ENCODE measurements at places on chromosomes 7 and 10.

DNA sequence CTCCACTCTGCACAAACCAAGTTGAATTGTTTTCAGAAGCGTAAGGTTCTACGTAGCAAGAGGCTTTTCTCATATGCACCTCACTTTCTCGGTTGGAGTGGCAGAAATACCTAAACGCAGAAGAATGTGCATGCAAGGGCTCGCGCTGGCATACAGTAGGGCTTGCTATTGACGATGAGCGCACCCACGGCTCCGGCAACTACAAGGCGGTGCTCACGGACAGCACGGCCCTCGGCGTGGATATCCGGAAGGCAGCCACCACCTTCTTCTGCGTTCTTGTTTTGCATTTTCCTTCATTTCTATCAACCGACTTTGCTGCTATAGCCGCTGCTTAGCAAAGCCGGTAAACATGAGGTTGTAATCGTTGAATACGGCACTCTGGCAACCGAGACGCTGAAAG is 51.1 kb upstream of the UBE3C start:
- no peak for DNase-seq

DNA sequence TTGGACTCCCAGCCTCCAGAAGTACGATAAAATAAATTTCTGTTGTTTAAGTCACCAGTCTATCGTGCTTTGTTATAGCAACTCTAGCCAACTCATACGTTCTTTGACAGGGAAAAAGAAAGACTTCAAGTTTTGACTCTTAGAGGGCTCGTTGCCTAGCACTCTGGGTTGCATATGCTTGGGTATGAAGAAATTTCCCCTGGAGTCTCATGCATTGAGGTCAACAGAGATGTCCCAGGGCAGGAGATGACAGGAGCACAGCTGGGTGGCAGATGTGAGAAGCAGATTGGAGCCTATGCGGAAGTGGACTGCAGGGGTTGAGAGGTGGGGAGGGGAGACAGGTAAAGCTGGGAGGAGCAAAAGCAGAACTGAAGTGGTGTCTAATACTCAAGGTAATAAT is 63.3 kb upstream of the JAZF1 start:
- no peak for DNase-seq

GRCh38 chr7:155283565-155284194 is 14.0 kb upstream of the INSIG1 start:
- DNase-seq = no peak

GRCh38 chr7:23438171-23438570 is 32.1 kb downstream of the IGF2BP3 start:
- no peak for DNase-seq

DNA sequence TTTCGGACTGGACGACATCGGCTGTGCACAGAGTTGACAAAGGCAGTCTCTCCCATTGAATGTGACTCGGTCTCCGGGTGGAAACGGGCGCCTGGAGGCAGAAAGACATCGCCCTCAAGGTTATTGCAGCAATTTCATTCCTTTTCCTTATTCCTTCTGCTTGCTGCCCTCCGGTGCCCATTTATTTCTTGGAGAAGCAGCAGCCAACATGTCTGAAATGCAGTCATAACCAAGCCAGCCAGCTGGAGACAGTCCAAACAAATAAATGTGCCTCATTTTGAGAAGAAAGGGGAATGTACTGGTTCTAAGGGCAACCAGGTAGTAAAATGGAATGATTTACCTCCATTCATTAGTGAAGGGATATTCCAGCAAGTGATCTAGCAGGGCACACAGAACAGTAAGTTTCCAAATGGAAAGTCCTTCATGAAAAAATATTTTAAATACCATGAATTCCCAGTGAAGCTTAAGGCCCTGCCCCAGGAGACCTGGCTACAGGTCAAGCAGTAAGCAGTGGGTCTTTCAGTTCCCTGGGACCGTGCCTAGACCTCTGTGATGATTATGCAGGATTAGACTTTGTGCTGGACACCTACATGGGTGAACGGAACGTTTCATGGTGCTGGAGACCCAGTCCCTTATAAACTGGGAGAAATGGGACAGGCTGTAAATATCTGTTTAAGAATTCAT is 86.6 kb downstream of the ABLIM1 start:
- DNase-seq = no peak

DNA sequence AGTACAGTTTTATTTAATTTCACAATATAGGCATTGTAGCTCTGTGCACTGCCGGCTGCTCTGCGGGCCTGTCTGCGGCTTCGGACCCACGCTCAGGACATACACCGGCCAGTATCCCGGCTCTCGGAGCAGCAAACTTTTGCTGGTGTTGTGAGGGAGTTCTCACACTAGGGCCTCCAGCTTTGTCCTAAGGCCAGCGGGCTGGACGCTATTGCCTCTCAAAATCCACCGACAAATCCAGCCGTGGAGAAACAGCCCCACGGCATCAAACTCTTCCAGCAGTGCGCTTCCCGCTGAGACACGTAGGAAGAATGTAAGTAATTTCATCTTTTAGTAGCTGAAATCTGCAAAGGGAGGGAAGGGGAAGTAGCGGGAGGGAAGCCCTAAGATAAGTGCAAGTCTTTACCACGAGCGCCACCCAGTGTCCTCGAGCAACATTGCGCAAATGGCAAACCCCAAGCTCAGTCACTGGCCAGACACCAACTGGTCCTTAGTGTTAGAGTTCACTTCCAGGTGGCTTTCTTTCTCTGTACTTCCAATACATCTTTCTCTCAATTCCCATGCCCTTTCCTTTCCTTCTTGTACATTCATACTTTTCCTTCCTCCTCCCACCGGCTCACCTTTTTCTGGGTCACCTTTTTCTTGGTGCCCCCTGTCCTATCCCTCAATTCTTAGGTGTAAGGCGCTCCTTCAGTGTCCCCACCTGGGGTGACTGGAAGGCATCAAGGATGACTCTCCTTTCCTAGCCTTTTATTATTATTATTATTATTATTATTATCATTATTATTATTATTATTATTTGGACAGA is 3.0 kb upstream of the DLX5 start:
- DNase-seq = peak; percentile 47

- no peak for DNase-seq
Measured at GRCh38 chr10:47036771-47037170, 125.5 kb downstream of the PTPN20 start.

DNA sequence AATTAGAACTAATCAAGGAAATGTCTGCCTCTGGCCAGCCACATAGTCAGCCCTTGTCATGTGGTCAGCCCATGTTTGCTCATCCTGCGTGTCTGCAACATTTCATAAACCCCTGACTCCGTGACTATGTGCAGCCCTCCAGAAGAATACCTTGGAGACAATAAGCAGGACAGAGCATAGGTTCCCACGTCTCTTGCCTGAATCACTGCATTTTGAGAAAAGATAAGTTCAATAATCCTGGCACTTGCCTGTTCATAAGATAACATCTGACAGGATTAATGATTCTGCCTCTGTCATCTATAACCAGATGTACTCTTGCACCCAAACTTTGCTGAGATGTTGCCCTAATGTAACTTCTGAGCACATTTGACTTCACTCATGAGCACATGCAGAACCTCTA is 78.4 kb downstream of the AKR1D1 start:
- no peak for DNase-seq

DNA sequence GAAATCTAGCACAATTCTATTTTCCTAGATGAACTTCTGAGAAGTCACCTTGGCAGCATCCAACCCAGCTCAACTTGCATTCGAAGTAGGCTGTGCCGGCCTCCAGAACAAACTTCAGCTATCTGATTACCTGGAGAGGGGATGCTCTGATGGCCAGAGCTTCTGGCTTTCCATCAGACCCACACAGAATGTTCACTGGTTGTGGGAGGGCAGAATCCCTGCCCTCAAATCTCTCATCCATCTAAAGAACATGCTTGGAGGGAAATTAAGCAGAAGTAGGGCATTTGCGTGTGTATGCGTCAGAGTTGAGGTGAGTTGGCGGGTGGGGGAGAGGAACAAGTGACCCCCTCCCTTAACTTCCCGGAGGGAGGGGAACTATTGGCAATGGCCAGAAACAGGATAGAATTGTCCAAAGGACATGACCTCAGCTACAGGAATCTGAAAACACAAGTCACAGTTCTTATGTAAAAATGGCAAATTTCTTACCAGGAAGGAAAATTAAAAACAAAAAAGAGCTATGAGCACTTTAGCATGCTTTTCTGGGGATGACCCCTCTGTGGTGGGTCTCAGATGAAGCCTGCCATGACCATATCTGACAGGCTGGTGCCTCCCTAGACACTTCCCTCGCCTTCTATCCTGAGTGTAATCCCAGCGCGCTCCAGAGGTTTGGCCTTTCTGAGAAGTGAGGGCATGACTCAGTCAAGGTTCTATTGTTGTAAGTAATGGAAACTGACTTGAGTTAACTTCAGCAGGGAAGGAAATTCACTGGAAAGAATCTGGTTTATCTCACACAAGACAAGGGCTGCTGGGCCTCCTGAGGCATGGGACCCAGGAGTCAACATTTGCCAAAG is 278.8 kb downstream of the RPS24 start:
- no peak for DNase-seq

- DNase-seq = no peak
Measured at GRCh38 chr7:132097550-132098134, 478.6 kb downstream of the PLXNA4 start.

DNA sequence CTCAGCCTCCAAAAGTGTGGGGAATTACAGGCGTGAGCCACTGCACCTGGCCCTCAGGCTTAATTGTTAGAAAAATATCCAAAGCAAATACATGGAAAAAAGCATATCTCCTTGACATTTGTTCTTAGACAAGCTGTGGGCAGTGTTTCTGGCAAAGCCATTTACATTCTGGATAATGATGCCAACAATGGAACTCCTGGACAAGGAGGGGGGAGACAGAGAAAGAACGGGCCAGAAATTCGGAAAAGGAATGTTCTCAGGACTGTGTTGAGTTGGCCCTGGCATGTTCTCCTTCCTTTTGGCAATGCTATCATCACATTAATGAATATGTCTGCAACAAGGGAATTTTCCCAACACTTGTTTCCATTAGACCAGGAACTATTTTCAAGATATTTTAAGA is 88.7 kb downstream of the UBE2H start:
- no peak for DNase-seq

DNA sequence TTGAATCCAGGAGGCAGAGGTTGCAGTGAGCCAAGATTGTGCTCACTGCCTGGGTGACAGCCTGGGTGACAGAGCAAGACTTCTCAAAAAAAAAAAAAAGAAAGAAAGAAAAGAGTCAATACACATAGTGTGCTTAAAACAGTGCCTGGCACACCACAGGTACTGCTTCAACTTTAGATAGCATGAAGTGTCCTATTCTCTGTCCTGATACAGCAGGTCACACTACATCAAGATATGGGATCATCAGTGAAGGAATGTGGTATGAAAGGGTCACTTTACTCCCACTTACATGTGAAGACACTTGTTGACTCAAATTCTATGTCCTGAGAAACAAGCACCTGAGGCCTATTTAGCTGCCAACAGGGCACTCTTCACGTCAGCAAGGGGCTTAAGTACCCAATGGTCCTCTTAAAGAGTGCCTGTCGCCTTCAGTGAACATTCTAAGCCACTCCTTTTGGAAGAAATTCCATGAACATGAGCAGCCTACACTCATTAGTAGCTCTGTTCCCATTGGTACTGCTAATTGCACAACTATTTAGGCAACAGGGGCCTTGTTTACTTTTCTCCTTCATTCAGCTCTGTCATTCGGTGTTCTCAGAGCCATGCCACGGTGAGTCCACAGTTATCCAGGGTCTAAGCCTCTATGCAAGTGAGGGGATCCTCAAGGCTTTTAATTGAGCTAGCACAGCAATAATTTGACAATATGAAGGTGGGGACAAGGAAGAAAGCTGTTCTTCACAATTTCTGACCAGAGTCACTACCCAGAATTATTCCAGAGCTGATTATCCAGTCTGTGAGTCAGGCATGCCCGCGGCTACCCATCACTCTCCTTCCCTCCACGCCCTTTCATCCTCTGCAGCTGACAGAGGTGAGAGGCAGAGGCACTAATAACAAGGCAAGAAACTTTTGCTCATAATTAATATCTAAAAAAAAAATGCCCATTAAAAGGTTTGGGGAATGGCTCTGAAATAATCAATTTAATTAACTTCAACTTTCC is 56.6 kb upstream of the PTN start:
- DNase-seq = no peak

GRCh38 chr7:22894546-22894945 is 71.9 kb upstream of the TOMM7 start:
- no peak for DNase-seq

DNA sequence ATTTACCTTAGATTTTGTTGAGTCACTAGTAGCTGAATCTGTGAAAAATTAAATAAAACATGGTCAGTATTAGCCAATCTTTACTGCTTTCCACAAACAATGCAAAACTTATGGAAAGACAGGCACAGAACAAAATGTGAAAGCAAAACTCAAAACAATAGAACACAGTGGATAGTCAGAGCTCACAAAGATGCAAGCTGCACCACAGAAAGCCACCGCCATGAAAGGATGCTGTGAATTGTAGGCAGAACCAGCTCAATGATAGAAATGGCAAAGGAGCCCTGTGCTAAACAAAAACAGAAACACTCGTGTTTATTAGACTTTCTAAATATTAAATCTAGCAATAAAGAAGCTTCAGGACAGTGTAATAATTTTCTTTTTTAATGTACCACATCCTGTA is 134.4 kb downstream of the ARHGAP21 start:
- no peak for DNase-seq

- no peak for DNase-seq
Measured at GRCh38 chr7:150695654-150696053, 10.1 kb downstream of the GIMAP2 start.

DNA sequence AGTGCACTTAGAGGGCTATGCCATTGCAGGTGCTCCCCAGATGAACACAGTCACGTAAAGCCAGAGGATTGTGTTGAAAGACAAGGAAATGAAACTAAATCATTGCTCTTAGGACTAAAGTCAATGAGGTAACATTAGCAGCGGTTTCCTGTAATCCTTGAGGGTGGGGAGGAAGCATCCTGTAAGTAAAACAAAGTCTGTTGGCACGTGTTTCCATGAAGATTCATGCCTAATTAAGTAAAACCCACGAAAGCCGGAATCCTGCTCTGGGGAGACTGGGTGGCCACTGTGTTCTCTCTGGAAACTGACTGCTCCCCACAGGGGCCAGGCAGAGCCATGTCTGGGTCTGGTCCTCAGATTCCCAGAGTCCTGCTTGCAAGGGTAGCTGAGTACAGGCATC is 18.3 kb downstream of the STEAP1B start:
- no peak for DNase-seq

GRCh38 chr7:153408360-153409335 is 643.5 kb upstream of the DPP6 start:
- DNase-seq = no peak

DNA sequence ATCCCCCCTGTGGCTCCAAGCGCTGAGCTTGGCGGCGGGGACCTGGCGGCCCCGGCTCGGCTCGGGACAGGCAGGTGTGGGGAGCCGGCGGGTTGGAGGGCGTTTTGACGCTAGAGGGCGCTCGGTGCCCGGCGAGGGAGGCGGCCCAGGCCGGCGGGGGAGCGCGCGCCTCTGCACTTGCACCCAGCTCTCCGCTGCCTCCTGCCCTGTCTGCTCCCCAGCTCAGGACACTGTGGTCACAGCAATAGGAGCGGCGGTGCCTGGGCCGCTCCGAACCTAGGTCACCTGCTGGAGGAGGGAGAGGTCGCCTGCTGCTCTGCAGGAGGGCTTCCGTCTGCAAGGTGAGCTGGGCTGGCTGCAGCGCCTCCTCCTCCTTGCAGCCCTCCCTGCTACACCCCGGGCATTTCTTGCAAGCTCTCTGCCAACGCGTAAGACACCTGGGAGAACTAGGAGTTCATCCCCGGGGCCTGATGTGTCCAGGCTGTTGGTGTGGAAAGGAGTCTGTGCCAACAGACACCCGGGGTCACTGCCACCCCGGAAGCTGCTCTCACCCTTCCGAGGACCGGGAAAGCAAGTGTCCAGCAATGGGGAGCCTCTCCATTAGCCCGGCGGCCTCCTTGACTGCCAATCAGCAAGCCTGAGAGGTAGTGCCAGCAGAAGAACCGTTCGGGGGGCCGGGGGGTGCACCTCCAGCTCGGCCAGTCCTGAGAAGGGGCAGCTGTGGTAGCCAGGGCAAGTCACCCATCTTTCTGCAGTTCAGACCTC is 620.4 kb downstream of the GALNT17 start:
- DNase-seq = peak; percentile 5

All from stimulated activated naive CD4-positive, alpha-beta T cell (primary cell).